ENCODE measurements at places on chromosomes 6 and 20.

GRCh38 chr20:9139106-9139833, 70.4 kb downstream of the PLCB4 start:
- DNase-seq, result no peak

GRCh38 chr20:63360850-63361518, at the start of gene CHRNA4:
Gene CHRNA4, minus strand, starts transcription at chr20:63361349. Its CDS starts 184 bp downstream, at chr20:63361165.
- DNase-seq, result no peak

DNA sequence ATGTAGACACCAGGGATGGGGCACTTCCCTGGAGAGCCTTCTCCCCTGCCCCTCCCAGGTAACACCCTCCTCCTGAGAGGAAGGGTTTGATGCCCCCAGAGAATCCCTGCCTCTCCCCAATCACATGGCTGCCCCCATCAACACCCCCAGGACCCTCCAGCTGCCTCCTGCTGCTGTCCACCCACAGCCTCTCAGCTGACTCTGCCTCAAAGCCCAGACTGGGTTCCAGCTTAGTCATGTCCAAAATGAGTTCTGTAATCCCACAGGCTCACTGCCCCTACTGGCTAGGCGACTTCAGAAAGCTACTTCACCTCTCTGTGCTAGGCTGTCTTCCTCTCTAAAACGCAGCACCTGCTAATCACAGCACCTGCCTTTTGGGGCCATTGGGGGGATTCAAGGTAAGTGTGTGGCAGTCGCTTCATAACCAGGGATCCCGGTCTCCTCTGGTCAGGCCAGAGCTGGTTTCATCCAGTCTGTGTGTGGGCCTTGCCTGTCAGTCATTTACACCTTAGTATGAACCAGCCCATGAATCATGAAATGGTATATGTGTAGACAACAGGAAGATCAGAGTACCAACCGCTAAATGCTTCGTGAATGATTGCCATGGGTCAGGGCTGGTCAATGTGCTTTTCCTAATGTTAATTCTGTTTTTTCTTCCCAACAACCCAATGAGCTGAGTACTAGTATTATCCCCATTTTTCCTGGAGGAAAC, 40.4 kb downstream of the TFEB start:
- DNase-seq, result no peak

DNA sequence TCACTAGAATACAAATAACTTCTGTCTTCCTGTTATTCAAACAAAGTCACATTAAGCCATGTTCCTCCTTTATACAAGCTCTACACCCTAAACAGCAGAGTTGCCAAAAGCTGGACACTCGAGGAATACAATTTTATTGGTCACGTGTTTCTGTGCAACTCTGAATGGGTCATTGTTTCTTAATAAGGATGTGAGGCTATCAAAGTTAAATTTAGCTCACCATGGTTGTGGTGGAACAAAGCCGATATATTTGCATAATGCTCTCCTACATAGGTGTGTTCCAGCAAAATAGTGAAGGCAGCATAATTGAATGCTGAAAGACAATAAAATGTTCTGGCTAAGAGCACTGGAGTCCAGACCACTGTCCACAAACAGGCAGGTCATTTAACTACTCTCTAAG, 36.9 kb upstream of the CD2AP start:
- DNase-seq, result no peak

DNA sequence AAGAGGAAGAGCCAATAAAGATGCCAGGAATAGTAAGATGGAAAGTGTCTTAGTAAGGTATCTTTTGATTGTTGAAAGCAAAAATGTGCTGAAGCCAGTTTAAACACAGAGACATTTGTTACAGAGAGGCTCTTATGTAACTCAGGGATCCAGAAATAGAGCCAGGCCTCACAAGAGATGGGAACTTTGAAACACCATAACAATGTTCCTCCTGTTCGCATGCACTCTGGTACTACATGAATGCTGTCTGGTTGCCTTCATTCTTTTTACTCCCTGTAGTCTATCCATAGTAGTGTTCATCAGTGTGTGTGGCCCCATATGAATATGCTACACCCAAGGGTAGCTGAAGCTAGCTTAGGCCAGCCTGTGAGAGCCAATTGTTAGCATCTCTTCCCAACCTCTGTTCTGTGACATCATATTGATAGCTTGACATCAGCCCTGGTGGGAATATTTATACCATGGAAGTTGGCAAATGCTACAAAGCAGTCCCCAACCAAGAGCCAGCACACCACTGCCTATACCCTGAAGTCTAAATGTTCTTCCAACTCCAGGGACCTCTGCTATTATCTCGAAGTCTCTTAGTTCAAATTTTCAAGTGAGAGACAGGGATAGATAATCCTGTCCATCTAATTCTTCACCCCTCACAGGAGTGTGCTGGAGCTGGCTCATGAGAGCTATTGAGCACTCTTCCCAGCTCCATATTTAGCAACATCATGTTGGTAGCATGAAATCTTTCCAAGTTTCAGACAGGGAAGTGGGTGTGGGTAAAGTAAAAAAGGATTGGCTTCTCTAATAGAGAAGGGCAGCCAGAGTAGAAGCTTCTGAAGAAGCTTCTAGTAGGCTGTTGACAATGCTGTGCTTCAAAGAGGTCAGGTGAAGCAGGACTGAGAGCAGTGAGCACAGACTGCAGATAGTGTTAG, 7.0 kb downstream of the NDUFAF5 start:
- no peak for DNase-seq

GRCh38 chr6:142846883-142847287, 98.1 kb downstream of the HIVEP2 start:
- no peak for DNase-seq

- DNase-seq, result no peak
Observed at GRCh38 chr20:51139891-51140290, 117.0 kb upstream of the KCNG1 start.

All from activated T-cell treated with anti-CD3 and anti-CD28 coated beads for 4 hours (primary cell).